Kidney (tissue), 22 donors: ENCODE measurements at places on chromosomes 12 and 14. TPM values are rescaled to one million over a fixed set of nuclear protein-coding genes. Genes with fewer than 3 reads are reported as not detected.

- no peak for DNase-seq
These were observed 361.2 kb downstream of the CCER1 start for GRCh38 chr12:90593596-90594295.

DNA sequence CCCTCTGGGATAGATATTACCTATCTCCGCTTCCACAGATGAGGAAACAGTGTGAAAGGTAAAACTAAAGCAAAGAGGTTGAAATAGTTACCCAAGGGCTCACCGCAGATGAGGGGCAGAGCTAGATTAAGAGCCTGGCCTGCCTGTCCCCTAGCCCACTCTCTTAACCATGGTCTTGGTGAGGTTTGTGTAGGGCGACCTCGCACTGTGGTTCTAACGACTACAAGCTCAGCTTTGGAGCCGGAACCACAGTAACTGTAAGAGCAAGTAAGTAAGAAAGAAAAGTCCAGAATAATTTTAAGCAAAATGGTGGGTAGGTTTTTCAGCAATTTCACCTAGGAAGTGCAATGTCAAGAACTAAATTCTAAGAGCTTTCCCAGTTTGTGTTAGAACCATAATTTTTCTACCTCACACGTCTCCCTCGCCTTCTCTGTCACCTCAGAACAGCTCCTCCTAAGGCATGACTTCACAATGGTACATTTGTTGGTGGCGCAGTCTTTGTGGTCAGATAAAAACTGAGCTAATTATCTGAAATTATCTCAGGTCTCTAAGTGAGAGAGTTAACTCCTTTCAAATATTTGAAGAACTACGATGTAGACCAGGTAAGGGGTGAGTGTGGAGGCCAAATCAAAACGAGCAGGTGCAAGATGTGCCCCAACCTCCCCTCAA is 64.8 kb downstream of the DAD1 start:
- no peak for DNase-seq

GRCh38 chr12:111117017-111117416 is 196.6 kb upstream of the MYL2 start:
- DNase-seq, result no peak

SLCO1B1 gene
- not detected for polyA plus RNA-seq

DNA sequence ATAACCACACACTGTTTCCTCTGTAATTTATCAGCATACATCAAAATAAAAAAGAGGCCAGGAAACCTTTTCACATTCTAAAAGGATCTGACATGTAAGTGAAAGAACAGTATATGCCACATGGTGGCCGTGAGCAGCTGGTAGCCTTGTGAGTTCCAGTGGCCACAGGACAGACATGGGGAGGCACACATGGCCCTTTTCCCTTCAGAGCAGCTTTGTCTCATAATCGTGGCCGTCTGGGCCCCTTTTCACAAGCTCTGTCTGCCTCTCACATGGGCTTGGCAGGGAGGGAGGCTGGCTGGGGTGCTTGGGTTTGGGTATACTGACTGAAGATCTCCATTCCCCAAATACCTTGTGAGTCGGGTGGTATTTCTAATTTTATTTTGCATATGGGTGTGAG is 1.5 kb upstream of the ZDHHC22 start:
- DNase-seq, result no peak

C12orf60 gene
- polyA plus RNA-seq, result 4.5 TPM

- peak; percentile 9 for DNase-seq
These were observed 59.0 kb downstream of the CLMN start for GRCh38 chr14:95260537-95261361.

FGF6 gene
- polyA plus RNA-seq, result not detected

KRT6A gene
- not detected for polyA plus RNA-seq

DNA sequence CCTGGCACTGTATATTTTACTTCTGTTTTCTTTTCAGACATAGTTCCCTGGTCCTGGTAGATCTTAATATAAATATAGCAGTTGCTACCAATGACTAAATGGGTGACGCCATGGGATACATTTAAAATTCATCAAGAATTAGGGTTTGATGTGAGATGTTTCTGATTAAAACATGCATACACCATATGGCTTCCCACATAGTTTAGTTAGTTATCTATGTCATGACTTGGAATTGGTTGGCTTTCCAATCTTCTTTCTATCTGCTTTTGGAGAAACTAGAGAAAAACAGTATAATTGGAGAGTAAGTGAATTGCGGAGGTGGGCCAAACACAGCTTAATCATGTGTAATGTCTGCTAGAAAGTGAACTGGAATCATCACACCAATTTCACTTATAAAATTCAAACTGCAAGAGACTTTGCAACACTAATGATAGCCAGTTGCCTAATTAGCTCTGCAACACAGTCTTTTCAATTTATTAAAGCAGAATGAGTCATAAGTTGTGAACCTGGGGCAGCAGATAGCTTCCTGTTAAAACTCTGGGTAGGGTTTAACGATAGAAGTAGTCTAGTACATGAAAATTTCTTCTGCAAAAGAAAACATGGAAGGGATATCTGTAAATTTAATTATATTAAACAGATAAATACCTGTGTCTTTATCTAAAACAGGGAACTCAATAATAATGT is 295.2 kb downstream of the SLC16A7 start:
- no peak for DNase-seq

RFX4 gene
- not detected for polyA plus RNA-seq

GRCh38 chr12:84660139-84660538 is 252.5 kb downstream of the SLC6A15 start:
- no peak for DNase-seq

IL22 gene
- not detected for polyA plus RNA-seq

DNA sequence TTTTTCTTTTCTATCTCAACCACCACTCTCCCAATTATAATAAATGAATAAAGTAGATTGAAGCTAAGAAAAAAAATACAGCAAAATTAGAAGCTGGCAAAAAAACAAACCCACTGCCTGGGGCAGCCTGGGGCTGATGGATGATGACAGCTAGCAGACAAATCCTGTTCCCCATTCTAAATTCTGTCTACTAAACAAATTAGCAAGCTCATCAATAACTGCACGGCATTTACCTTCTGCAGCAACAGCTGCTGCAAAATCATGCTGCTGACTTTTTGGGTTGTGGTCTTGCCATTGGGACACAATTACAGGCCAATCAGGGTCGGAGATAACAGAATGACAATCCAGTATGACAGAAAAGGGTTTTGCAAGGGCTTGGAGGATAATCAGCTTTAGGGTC is 443.6 kb upstream of the SOX5 start:
- no peak for DNase-seq

- DNase-seq, result no peak
These were observed 34.6 kb downstream of the PTPRO start for GRCh38 chr12:15356951-15357364.

DNA sequence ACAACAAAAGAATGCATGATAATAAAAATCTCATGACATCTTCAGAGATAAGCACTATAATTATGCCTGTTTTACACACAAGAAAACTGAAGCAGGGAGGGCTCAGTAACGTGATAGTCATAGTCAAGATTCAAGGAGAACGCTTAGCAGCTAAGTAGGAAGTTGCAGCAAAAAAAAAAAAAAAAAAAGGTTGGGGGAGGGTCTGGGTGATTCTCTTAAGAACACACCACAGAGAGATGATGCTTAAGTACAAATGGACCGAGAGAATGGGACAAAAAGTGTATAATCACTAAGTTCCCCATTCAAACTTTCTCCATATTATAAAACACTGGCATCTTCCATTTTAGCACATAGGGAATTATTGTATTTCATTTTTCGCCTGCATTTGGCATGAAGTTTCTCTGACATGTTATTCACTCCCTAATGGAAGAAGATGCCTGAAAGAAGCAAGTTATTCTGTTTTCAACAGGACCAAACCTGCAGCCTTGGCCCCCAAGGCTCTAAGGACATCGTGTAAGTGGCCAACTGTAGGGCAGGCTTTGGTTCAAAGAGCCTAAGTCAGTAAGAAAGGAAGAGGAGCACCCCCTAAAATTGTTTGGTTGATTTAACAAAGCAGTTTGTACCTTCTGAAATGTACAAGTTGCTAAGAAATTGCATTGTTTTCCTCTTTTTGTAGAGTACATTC is 142.9 kb upstream of the TMPO start:
- DNase-seq, result no peak

- no peak for DNase-seq
These were observed 209.6 kb downstream of the ADGRD1 start for GRCh38 chr12:131163189-131163738.

- DNase-seq, result no peak
These were observed 1103.1 kb downstream of the VRK1 start for GRCh38 chr14:97900196-97900854.

GRCh38 chr12:5348057-5348456 is 83.9 kb upstream of the NTF3 start:
- DNase-seq, result no peak

DNA sequence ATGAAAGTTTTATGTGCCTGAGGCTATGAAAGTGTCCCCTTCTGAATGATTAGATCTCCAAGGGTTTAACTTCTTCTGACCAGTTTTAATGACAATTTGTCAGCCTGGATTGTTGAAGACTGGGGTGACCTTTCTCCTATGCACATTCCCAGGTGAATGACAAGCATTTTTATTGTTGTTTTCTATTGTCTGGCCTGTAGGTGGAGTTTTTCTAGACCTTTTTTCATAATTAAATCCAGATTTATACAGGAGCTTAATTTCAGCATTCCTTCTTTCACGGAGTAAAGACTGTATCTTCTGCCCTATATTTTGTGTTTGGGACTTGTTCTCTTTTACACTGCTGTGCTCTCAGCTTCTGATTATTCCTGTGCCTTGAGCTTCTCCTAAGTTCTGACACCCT is 125.0 kb upstream of the FAR2 start:
- DNase-seq, result no peak

LRCOL1 gene
- 1.0 TPM for polyA plus RNA-seq

DNA sequence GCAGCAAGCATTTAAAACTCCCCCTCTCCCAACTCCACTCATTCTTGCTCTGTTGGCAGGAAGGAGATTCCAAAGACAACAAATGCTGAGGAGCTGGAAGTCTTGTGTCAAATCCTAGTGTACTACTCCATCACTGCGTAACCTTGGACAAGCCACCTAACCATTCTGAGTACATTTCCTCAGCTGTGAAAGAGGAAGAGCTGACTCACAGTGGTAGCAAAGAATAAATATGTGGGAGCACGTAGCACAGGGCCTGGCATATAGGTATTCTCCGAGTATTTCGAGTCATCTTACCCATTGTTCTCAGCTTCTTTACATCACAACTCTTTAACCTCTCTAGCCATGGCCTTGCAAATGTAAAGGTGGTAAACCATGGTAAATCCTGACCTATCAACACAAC is 28.7 kb downstream of the EGLN3 start:
- no peak for DNase-seq

SYCP3 gene
- 0.54 TPM for polyA plus RNA-seq

PDZRN4 gene
- polyA plus RNA-seq, result 0.56 TPM

- DNase-seq, result no peak
These were observed 667.2 kb downstream of the DIO2 start for GRCh38 chr14:79543967-79544697.

GRCh38 chr12:47078086-47078395 is 1.4 kb upstream of the PCED1B start:
- no peak for DNase-seq

DNA sequence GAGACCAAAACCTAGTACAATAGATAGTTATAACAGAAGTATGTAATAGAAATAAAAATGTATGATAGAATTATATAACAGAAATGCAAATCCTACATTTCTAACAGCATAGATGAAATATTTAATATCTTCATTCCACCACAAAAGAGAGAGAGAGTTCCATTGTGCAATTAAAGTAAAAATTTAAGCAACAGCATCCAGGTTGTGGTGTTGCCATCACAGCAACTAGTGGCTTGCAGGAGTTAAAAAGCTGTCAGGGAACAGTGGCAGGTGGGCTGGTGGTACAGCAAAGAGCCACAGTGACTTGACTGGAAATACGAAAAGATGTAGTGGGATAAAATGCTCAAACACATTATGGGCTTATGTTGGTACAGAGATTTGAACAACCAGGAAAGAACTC is 57.1 kb upstream of the MDM1 start:
- no peak for DNase-seq

GRCh38 chr14:99884834-99885648 is 91.8 kb downstream of the EML1 start:
- DNase-seq, result no peak

- no peak for DNase-seq
These were observed 145.1 kb upstream of the GRIP1 start for GRCh38 chr12:66823857-66824570.

GRCh38 chr12:31323391-31324115 is 2.4 kb downstream of the SINHCAF start:
- peak; percentile 83 for DNase-seq

- no peak for DNase-seq
These were observed 7.6 kb downstream of the YBX3 start for GRCh38 chr12:10715491-10715890.

MYF6 gene
- not detected for polyA plus RNA-seq

GRCh38 chr12:52896190-52897100 is 8.4 kb downstream of the KRT8 start:
- no peak for DNase-seq

DNA sequence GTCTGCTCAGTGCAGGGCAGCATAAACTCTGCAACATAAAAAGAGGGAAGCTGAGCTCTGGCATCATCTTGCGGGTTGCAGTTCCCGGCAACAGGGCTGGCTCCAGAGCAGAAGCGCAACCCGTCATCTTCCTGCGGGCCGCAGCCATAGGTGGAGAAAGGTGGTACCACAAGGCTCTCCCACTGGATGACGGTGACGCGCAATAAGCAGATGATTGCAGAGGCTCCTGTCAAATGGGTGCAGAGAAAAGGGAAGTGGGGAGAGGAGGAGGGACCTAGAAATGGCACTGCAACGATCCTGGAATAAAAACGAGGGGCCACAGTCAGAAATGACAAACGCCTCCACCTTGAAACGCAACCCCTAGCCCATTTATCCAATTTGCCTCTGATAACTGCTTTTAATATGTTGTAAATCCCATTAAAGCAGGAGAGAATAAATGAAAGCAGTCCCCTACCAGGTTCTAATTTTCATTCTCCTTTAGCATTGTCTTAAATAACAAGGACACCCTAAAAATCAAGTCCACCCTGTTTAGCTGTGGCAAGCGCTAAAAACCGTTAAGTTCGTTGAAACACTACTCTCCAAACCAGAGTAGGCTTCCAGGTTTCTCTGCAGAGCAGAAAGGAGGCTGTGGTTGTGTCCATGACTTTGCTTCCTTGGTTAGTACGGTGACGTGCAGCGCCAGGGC is 30.9 kb upstream of the TUBA1C start:
- no peak for DNase-seq
